ENCODE measurements at places on chromosomes 5 and 9.
A peak's percentile ranks its signal among the peaks of the same experiment; 100 is the strongest.

DNA sequence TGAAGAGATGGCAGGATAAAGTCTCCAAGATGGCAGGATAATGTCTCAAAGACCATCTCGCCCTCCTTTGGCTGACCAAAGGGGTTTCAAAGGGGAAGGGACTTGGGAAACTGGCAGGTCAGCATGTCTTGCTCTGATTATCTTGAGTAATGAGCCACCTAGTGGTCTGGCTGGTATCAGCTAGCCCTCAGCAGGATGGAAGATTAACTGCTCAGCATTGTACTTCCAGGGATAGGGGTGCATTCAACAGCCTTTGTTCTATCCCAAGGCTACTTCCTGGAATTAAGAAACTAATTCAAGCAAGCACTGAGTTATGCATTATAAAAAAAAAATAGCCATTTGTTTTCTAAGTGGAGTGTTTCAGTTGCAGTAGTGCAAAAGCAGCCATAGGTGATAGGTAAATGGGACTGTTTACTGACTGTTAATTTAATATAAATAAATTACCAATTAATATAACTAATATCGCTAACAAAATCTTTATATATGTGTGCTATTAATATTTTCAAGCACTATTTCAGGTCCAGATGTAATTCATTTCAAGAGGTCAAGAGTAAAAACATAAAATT, 555.5 kb downstream of the CDH9 start:
- no peak for DNase-seq

GRCh38 chr5:3741374-3741770, 145.7 kb downstream of the IRX1 start:
- DNase-seq, result no peak

- peak; percentile 97 for DNase-seq
These were observed 71.8 kb upstream of the CD180 start for GRCh38 chr5:67268231-67269021.

DNA sequence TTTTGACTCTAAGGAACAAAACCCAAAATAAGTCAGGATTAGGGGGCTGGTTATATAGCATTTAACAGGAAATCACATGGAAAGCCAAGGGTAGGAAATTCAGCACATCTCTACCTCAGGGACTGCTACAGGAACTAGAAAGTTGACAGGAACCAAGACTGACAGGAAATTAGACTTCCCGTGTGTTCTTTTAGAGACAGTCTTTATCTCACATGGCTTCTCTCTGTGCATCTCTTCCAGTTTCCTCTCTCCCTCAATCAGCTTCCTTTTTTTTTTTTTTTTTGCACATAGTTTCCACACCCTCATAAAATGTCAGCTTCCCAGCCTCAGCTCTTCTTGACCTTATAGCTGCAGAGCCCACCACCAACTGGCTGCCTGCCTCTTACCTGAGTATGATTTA, 4.8 kb downstream of the RECK start:
- DNase-seq, result no peak

DNA sequence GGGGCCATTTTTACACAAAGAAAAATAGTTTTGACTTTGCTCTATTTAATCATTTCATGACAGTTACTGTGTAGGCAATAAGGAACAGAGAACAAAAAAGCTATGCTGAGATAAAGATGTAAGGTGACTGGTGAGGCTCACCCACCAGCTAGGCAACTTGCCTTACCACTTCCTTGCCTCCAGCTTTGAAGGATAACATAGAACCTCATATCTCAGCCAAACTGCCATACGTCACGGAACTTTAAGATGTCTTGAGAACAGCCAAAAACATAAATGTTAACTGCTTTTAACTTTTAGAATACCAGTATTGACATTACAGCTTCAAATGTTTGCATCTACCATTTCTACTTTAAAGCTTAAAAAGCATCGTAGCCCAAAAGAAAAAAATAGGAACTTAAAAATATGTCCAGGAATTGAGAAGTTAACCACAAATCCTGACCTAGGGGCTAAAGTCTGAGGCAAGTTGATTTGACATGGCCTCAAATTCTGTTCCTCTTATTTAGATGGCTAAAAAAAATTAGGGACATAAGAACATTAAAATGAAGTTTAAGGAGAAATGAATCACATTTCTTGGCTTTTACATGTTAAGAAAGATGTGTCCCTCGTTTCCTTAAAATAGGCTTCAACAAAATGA, 7.7 kb upstream of the GCNT4 start:
- DNase-seq, result no peak
